Peyer's patch (tissue), 4 donors: ENCODE measurements at places on chromosomes 2 and 18. TPM values are rescaled to one million over a fixed set of nuclear protein-coding genes. Genes with fewer than 3 reads are reported as not detected.

- H3K4me1 ChIP-seq: peaks cover 4% of the 10 kb centered on the region
- H3K36me3 ChIP-seq: no peaks in the 10 kb centered on the region
- no peaks in the 10 kb centered on the region for H3K27me3 ChIP-seq
- no peak for DNase-seq
- no peak overlapping the region for H3K27ac ChIP-seq
These were observed 4.7 kb downstream of the EEF1B2 start for GRCh38 chr2:206164261-206164862.

DNA sequence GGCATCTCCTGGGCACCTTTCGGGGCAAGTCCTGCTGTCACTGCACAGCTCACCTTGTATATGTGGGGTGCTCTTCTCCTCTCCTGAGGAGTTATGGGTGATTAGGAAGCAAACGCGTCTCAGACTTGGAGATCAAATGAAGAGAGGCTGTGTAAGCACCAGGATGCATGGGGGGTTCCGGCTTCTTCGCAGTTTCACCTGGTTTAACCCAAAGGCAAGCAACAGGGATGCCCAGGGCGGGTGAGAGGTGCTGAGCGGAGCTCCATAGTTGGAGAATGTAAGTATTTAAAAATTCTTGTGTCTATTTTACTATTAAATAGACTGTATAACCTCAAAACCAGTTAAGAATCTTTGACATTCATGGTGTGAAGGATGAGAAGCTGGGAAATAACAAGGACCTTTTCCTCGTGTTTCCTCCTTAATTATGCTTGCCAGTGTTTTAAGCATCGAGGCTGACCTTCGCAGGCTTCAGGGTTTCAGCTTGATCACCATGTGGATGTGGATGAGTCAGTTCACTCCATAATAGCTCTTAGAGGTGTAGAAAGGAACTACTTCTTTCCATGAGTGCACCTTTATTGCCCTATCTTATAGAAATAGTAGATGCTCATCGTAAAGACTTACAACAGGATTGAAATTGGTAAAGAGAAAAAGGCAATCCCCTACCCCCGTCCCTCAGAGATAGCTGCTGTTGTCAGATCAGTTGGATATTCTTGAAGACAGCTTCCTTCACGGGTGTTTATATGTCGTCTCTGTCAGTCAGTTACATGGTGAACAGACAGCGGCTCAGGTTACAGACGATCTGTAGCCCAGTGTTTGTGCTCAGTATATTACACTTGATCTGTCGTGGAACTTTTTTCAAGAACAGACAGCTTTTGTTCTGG lies 201.1 kb downstream of the AGAP1 start:
- H3K4me3 ChIP-seq: no peak overlapping the region
- no peaks in the 10 kb centered on the region for H3K4me1 ChIP-seq

- H3K36me3 ChIP-seq: peaks cover 17% of the 10 kb centered on the region
- no peak overlapping the region for H3K4me3 ChIP-seq
- no peak overlapping the region for H3K27ac ChIP-seq
These were observed 92.7 kb upstream of the WDSUB1 start for GRCh38 chr2:159379181-159379580.

DNA sequence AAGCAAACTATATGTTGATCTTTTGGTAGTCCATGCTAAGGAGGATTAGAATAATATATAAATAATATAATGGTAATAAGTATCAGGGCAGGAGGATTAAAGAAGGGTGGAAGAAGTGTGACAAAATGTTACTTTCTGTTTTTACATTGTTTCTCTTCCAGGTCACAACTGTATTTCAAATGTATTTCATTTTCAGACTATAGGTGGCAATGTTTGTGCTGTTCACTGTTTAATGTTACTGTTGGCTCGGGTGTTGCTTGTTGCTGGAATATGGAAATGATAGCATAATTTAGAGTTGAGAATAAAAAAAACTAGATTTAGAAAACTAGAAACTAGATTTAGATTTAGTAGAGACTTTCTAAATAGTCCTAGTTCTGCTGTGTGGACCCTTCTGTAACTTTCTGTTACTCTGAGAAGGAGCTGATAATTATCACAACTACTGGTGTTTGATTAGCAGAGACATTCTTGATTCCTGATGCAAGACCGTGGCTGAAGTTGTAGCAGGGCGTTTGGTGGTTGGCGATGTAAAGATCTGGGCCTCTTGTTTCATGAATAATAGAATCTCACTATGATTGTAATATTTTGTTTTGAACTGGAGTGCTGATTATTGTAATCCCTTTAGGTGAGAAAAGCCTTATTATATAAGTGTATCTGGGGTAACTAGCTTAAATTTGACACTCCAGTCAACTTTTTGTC lies 7.9 kb downstream of the NEDD4L start:
- H3K27me3 ChIP-seq: no peaks in the 10 kb centered on the region
- H3K4me3 ChIP-seq: no peak overlapping the region
- H3K4me1 ChIP-seq: no peaks in the 10 kb centered on the region
- H3K36me3 ChIP-seq: no peaks in the 10 kb centered on the region

GRCh38 chr2:80149991-80150390 lies 154.6 kb downstream of the LRRTM1 start:
- H3K4me1 ChIP-seq: no peaks in the 10 kb centered on the region
- no peak overlapping the region for H3K4me3 ChIP-seq
- H3K36me3 ChIP-seq: no peaks in the 10 kb centered on the region
- H3K27ac ChIP-seq: no peak overlapping the region
- H3K27me3 ChIP-seq: no peaks in the 10 kb centered on the region
- DNase-seq: no peak

DNA sequence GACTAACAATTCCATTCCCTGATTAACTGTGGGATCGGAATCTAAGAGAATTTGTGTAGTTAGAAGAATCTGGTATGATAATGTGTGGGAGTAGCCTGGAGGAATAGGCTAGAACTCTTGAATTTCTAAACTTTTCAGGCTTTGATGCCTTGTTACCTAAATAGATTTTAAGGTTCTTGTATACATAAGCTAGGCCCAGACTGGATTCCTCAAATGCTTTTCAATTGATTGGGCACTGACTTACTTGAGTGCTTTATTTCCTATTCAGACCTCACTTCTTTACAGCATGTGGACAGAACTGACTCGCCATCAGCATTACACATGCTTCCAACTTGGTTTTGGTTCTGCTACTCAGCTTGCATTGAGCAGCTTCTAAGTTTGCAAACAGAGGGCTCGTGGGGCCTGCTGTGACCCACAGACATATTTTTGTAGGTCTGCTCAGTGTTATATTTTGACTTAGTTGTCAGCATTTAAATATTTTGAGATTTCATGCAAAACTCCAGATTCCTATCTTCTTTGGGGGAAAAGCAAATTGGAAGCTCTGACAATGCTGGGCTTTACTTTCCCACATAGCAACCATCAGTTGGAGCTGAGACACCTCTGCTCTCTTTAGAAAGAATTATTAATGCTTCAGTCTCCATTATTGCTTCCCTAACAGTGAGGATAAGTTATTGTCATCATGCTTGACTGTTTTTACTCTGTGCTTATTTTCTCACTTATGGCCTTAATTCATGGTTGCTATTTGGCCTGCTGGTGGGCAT lies 5.7 kb downstream of the PARD3B start:
- no peak overlapping the region for H3K27ac ChIP-seq
- no peaks in the 10 kb centered on the region for H3K27me3 ChIP-seq
- no peaks in the 10 kb centered on the region for H3K4me1 ChIP-seq
- no peak overlapping the region for H3K4me3 ChIP-seq

Gene GCG
- total RNA-seq: 140 TPM
